Fibroblast of mammary gland (primary cell): ENCODE measurements at places on chromosomes 12 and 14.
A peak's percentile ranks its signal among the peaks of the same experiment; 100 is the strongest.

DNA sequence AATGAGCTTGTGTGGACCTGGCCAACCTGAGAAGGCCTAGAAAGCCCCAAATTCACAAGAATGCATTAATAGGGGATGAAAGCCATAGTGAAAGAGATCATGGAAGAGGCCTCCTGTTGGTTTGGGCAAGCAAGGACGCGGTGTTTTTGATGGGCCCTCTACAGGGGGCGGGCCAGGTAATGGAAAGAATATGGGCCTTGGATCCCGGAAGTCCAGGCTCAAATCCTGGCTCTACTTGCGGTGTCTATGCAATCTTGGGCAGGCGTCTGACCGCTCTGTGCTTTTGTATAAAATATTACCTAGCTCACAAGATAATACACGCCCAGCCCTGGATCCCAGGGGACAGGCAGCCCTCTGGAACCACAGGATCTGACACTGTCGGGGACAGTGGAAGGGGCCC lies 41.1 kb upstream of the CLMN start:
- no peak for DNase-seq

DNA sequence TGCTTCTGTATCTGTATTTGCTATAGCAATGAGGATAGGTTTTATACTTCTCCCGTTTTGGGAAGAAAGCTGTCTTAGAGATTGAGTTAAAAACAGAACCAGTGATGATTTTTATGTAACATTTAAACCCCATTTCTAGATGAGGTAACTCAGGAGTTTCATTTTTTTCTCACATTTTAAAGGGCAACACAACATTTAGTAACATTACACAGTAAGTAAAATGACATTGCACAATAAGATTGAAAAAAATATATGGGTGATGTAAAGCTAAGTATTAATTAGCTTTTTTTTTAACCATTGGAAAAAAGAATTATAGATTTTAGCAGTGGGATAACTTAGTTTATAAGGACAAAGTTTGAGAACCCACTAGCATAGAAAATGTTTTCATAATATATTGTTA lies 25.2 kb upstream of the SCFD1 start:
- no peak for DNase-seq

GRCh38 chr14:25516838-25517237 lies 466.9 kb upstream of the STXBP6 start:
- no peak for DNase-seq

DNA sequence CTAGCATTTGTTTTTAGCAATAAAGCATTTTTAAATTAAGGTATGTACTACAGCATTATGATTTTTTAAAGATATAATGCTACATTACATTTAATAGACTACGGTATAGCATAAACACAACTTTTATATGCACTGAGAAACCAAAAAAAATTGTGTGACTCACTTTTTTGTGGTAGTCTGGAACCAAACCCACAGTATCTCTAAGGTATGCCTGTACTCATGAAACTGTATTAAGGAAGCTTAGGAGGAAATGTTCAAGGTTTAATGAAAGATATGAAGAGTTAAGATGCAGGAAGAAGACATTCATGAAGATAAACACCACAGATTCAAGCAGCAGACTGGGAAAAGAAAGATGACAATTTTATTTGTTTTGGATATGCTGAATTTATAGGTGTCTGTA lies 51.7 kb downstream of the PPP1R12A start:
- peak; percentile 19 for DNase-seq

DNA sequence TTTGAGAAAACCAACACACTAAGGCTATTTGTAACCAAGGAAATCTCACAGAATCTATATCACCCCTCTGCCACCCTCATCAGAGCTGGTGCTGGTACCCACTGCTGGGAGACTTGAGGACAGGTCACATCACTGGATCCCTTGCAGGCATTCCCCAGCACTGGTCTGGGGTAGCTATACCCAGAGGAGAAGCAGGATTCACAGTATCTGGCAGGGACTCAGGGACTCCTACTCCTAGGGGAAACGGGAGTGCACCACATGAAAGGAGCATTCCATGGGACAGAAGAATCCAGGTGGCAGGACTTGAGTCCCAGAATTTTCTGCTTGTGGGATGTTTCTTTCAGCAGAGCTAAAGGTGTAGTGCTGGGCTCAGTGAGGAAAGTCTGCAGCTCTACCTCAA lies 223.2 kb downstream of the ADGRD1 start:
- no peak for DNase-seq

- no peak for DNase-seq
Observed at GRCh38 chr14:74591899-74592298, 20.1 kb downstream of the LTBP2 start.

DNA sequence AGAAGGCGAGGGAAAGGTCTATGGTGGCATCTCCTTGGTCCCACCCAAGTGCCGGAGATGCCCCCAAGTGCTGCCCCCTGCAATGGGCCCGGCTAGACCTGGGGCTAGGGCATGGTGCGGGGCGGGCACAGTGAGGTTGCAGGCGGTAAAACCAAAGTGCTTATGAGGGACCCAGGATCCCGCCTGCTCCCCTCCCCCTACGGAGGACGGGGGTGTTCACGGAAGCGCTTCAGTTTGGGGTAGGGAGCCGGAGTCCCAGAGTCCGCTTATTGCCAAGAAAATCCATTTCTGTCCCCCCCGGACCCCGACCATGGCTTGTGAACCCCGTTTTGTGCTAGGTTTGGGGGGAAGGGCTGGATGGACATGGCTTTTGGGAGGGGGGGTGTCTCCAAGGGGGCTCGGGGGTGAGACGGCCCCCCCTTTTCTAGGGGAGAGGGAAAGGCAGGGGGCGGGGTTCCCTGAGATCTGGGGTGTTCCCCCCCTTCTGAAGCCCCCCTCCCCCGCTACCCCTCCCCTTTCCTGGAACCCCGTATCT lies 5.4 kb upstream of the GPR84 start:
- no peak for DNase-seq

- no peak for DNase-seq
Observed at GRCh38 chr12:75900226-75900625, 131.3 kb downstream of the PHLDA1 start.
